Stimulated activated CD8-positive, alpha-beta memory T cell treated with anti-CD3 and anti-CD28 coated beads, Interleukin-4, amount 100 ng/mL, for 1 hour (primary cell): ENCODE measurements at places on chromosomes 3 and 15.

- no peak for DNase-seq
Measured at GRCh38 chr3:138949445-138950005, 2.5 kb downstream of the FOXL2NB start.

- DNase-seq: no peak
Measured at GRCh38 chr3:174945951-174946350, 86.8 kb downstream of the NAALADL2 start.

DNA sequence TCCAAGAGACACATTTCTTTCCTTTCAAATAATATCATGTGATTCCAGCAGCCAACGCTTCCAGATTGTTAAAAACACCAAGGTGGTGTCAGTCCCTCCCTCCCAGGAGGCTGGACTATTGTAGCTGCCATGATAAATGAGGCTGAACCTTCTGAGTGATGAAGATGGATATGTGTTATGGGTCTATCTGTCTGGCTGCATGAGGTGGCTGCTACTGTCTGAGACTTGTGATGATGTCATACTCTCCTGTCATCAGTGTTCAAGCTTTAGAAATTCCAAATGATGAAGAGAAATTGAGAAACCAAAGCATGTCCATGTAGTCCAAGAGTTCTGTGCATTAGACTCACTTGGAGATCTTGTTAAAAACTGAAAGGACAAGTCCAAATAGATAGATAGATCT, 683.0 kb downstream of the NTRK3 start:
- DNase-seq: no peak

DNA sequence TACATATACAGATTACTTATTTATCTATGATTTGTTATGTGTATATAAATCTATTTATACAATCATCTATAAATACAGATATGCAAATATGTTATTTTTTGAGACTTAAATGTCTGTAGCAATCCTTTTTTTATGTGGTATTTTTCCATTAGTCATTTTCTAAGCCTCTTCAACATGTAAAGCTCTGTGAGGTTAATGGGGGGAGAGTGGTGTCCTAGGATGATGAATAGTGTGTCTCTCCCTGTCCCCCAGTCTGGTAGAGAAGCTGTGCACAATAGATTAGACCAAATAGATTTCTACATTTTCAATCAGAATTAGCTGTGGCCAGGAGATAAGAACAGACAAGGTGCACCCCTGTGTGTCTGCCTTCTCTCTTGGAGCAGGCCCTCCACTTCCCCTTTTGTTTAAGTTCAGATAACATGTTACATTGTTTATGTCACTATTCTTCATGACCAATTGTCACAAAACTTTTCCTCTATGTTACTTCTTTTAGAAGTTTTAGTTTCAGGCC, 453.9 kb downstream of the LPP start:
- no peak for DNase-seq

GRCh38 chr15:36362509-36362915, 216.9 kb upstream of the CDIN1 start:
- no peak for DNase-seq

- DNase-seq: no peak
Measured at GRCh38 chr3:78757731-78758130, 1010.1 kb downstream of the ROBO1 start.

- no peak for DNase-seq
Measured at GRCh38 chr15:75056036-75056435, 32.6 kb downstream of the PPCDC start.
